ENCODE measurements at places on chromosomes 4 and X.
A peak's percentile ranks its signal among the peaks of the same experiment; 100 is the strongest.

- no peak for DNase-seq
Measured at GRCh38 chrX:70979136-70979762, 48.4 kb upstream of the SLC7A3 start.

DNA sequence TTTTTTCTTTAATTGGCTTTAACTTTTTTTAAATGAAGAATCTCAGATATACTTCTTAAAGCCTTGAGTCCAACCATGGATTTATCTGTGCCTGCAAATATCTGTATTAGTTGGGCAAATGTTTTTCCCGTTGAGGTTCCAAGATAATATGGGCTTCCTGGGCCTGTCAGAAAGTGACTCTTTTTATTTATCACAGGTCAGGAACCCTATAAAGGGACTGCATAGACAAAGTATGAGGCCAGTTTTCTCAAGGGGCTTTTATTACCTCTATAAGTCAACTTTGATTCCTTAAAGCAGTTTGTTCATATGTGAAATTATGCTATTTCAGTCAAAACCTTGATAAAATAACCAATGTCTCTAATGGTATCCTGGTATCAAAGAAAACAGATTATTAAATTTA, 80.2 kb upstream of the BMP2K start:
- DNase-seq, result no peak

DNA sequence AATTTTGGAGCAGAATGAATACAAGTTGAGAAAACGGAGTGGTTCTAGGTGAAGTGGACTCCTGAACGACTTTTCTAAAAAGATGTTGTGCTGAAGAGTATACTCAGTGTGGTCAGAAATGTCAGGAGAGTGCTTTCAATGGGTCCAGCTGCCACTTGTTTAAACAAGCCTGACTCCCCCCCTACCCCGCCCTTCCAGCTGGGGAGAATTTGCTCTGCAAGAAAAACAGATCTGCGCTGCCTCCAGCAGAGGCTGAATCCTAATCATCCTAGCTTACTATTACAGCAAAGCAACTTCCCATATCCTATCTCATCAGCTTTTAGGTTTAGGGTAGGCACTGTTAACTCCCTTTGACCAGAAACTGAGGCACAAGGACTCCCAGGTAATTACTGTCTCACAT, 1.9 kb downstream of the MAP3K15 start:
- DNase-seq, result no peak

DNA sequence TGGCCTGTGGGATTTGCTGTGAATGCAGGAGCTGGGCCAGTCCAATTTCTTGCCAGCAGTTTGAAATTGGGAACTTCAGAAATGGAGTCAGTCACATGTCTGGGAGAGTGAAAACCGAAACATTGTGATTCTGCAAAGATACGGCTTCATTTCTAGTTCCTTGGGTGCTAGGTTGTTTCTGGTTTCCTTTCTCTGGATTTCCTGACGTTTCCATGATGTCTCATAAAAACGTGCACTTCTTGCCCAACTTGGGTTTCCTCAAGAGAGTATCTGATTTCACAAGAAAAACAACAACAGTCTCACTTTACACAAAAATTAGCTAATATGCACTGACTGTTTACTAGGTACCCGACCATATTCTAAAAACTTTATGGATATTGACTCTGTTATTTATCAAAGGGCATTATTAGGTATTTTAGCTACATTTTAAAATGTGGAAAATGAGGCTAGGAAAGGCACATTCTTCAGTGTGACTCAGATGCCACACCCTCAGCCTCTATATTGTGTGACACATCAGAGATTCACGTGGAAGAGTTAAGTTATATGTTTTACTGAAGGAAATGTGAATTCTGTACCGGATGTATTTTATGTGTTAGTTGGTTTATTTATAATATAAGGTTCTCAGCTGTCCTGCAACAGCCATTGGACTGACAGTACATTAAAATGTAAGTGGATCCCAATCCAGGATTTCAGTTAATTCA, 225.0 kb upstream of the PUDP start:
- DNase-seq, result no peak

GRCh38 chr4:140112576-140112975, 41.4 kb downstream of the MAML3 start:
- no peak for DNase-seq

DNA sequence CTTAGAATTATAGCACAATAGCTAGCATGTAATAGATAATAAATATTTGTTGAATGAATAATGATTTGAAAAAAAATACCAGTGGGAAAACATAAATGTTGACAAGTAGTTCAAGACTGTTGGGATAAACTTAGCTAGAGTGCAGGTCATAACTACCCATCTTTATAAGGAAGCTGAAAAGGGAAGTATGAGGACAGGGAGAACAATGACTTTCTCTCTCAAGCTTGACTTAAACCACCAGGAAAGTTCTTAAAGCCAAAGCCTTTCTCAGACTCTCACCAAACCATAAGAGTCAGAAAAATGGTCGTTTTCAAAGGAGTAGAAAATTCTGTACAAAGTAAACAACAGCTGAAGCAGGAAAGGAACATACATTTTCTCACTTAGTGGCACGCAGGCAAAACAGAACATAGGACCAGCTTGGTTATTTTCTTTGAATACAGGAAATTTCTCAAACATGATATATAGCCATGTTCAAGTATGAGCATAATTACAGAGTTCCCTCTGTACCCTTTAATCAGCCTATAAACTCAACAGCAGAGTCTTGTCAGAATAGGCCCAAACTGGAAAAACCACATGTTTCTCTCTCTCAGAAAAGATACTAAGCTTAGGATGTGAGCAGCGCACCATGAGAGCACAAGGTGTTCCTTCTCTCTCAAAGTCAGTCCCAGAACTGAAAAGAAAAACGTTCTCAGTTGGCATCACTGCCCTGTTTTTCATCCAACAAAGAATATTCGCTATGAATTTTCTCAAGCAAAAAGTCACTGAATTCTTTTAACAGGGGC, 28.7 kb downstream of the MAPK10 start:
- DNase-seq, result no peak

- no peak for DNase-seq
Measured at GRCh38 chr4:141486375-141486997, 149.9 kb upstream of the IL15 start.

DNA sequence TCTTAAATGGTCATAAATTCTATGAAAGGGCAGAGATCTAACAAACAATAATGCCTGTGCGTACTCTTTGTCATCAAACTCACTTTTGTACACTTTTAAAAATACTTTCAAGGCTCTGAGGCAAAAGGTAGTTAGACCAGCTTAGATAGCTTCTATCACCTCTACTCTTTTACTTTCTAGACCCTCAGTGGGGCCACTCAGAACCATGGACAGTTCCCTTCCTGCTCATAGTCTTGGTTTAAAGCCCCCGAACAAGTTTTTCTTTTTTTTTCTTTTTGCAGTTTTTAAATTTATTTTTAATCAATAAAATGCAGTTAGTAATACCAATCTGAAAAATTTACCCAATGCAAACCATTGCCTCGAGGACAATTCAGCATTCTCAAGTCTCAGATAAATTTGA, 460.5 kb upstream of the CNKSR2 start:
- DNase-seq, result no peak

DNA sequence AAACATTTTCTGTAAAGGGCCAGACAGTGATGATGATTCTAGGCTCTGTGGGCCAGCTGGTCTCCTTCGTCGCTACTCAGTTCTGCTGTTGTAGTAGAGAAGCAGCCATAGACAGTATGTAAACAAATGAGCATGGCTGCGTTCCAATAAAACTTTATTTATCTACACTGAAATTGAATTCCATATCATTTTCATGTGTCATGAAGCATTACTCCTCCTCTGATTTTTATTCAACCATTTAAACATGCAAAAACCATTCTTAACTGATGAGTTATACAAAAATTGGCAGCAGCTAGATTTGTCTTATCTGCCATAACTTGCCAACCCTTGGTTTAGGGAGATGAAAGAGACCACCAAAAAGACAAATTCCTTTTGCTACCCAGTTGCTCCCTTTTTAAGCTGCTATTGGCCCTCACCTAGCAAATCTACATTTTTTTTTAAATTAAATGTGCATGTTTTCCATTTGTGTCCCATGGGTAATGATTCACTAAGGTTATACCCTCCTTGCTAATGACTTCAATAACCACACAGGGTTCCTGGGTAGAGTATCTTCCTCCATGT, 309.9 kb downstream of the DHX15 start:
- no peak for DNase-seq

DNA sequence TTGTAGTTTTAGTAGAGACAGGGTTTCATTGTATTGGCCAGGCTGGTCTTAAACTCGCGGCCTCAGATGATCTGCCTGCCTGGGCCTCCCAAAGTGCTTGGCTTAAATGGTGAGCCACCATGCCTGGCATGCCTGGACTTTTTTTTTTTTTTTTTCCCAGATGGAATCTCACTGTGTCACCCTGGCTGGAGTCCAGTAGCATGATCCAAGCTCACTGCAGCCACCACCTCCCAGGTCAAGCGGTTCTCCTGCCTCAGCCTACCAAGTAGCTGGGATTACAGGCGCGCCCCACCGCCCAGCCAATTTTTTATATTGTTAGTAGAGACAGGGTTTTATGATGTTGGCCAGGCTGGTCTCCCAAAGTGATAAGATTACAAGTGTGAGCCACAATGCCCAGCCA, 8.4 kb downstream of the UBE2K start:
- DNase-seq, result no peak

DNA sequence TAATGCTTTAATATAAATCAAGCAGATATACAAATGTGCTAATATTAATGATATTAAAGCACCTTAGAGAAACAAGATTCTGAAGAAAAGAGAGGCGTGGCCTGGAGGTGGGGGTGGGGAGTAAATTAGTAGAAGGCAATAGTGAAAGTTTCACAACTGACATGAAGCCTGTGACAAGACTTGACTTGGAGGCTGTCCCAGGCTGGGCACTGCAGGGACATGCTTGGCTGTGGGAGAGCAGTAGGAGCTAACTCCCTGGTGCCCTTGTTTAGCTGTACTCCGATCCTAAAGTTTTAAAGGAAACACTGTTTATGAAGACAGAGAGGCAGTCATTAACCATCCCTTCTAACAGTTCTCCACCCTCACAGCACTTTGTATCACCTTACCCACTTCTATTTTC, 239.0 kb upstream of the MAB21L2 start:
- no peak for DNase-seq

DNA sequence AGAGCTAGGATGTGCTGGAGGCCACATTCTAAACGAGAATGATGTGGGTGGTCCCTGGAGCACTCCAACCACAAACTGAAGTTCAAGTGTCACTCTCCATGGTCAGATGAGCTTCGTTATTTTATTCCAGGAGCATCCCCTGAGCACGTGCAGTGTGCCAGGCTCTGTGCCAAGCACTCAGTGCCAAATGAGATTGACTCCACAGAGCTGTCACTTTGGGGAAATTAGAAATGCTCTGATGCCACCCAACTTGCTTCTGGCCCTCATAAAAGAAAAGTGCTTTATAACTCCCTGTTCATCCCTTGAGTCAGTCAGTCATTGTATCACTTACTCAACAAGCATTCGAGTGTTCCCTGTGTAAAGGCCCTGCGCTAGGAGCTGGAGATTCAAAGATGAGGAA, 91.2 kb downstream of the RTL5 start:
- no peak for DNase-seq

DNA sequence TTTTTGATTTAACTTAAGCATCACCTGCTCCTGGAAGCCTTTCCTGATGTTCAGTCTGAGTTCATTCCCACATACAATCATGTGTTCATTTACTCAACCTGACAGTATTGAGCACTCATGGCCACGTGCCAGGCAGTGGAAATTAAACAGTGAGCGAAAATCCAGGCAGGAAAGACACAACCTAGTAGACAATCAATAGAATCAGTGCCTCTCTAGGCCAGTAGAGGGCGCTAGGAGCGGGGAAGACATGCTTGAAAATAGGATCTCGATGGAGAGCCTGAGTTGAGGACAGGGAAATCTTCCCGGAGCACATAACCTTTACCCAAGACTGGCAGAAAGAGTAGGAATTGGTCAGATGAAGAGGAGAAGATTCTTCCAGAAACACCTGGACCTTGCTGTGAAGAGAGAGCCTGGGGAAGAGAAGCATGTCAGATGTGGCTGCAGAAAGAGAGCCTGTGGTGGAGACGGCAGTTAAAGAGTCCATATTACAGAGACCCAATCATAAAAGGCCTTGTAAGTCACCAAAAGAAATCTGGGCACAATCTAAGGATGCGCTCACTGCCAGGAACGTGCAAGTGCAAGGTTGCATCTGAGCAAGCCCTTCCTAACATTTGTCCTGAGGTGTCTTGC, 103.5 kb downstream of the LDB2 start:
- DNase-seq, result peak; percentile 16

DNA sequence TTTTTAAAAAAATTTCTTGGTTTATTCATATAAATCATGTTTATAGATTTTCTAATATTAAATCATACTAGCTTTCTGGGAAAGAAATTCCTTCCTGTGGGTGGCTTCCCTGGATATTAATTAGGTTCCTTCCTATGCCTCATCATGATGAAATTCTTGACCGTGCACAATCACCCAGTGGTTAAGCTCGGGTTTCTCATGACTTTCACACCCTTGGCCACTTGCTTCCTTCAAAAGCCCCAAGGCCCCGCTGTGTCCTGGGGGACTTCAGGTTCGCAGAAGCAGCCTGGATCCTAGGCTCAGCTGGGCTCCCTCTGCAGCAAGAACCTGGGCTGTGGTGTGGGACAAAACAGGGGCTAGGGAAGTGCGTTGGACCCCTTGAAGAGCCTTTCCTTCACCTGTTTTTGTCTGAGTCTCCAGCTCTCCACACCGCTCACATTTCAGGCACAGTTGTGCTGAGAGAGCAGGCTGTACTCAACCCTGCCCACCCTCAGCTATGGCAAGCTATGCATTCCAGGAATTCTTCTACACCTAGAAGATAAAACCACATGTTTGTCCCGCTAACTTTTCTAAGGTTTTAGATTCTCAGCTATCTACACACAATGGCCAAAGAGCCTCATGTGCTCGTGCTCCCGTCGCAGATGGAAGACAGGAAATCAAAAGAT, 48.9 kb upstream of the TMSB15B start:
- no peak for DNase-seq

DNA sequence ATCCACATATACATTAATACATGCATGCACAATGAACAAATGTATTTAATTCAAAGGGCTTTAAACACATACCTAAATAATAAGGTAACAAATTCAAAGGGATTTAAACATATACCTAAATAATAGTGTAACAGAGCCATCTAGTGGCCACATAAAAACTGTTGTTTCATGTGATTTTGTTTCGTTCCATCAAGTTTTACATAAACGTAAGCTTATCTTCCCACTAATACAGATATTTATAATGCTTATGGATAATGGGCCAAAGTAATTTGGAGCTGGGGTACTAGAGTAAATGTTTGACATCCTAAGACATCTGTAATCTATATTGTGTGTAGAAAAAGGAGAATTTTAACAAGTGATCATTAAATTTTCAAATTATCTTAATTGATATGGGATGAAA, 82.3 kb downstream of the PRSS12 start:
- DNase-seq, result no peak

DNA sequence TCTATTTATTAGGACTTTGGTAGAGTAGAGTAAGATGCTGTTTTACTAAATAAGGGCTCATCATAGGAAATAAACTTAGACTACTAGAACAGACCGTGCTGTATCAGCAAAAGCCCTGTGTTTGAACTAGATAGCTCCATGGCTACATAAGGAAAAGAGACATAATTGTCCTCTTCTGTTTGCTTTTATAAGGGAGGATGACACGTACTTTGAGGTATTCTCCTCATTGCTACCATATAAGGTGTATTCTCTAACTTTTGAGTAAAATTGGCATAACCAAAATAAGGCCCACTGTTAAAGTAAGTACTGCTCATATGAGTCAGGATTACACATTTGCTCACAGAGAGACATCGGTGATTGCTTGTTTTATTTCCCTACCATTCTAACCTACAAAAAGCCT, 64.3 kb downstream of the PDLIM5 start:
- DNase-seq, result no peak
